ENCODE measurements at places on chromosomes 11 and 22.

GRCh38 chr11:63829823-63830489 is 9.0 kb upstream of the MARK2 start:
- DNase-seq = peak; percentile 33

- DNase-seq = no peak
Measured at GRCh38 chr11:110112457-110112856, 19.3 kb downstream of the ZC3H12C start.

GRCh38 chr11:13525257-13525656 is 29.5 kb upstream of the PTH start:
- DNase-seq = no peak

- DNase-seq = no peak
Measured at GRCh38 chr22:27749597-27750225, 51.8 kb downstream of the MN1 start.

GRCh38 chr11:14189874-14190273 is 169.1 kb downstream of the RRAS2 start:
- no peak for DNase-seq

GRCh38 chr11:131932584-131933325 is 562.3 kb downstream of the NTM start:
- no peak for DNase-seq

Data from HFFc6 (cell line).